ENCODE measurements at places on chromosomes 2 and 18.

DNA sequence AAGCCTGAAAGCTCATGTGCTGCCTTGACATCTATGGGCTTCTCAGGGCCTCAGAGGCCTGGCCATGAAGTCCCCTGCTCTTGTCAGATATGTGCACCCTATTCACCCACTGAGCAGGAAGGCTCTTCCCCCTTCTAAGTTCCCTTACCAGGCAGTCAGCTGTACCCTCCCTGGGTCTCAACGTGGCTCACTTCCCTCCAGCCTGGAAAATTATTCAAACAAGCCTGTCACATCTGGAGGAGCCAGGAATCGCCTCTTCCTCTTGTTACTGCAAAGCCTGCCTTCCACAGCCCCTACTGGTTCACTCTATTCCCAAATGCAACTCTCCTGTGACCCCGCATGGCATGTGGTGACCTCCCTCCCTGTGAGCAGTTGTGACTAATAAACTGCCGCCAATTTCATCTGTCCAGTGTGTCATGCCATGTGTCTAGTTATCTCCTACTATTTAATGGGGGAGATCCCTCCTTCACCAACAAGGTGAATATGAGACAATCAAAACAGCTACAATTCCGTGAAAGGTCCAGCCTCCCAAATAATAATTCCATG is 8.4 kb upstream of the SERPINB8 start:
- no peak for DNase-seq

GRCh38 chr2:118013221-118013723 is 598 bp downstream of the CCDC93 start:
- DNase-seq: no peak

GRCh38 chr2:52916981-52917380 is 850.6 kb upstream of the CHAC2 start:
- no peak for DNase-seq

DNA sequence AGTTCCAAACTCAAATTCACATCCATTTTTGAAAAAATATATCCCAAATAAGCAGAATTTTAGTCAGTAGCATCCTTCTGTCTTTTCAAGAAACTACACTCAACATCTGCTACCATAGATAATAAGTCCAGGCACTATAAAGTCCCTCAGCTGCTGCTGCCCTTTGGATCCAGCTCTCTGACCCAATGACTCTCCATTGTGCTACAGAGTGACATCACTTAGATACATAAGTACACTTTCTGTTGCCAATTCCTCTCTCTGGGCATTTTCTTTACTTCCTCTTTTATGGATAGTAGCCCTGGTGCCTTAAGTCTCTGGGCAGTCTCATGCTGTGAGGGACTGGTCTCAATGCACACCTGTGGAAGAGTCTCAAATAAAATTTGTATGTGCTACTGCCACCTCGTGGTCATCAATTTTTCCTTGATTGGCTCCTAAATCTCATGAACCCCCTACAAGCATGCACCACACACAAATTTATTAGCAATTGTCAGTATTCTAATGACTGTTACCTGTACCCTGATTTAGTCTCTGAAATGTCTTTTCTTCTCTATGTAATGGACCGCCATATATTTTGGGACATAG is 219.2 kb downstream of the LRP1B start:
- DNase-seq: no peak

DNA sequence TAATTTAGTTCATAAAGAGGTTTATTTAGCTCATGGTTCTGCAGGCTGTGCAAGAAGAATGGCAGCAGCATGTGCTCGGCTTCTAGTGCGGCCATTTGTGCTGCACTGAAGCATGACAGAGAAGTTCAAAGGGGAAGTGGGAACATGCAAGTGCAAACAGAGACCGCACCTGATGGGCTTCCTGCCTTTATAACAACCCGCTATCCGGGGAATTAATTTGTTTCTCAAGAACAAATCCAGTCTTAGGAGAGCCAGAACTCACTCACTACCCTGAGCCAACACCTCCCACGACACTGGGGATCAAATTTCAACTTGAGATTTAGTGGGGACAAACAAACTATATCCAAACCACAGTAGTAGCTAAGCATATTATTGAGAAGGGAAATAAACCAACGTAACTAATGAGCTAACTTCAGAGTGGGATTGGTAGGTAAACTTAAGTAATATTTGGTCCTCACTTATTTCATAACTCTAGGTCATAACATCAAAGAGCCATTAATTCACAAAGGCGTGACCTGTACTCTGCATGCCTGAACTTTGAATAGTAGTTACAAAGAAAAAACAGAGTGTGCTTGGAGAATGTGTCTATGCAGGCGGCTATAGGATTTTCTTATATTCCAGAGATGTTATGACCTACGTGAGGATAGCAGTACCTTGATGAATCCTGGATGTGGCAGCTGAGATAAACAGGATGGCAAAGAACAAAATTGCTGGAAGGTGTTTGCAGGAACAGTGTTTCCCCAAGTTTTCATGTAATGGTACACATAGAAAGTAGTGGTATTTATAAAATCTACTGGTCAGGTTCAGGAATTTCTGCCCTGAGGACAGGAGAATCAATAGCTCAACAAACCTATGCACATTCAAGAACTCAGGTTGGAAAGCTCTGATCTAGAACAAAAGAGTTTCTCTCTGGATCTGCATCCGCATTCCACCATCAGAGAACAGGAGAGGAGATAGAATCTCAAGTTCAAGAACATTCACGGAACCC is 845.9 kb upstream of the ID2 start:
- DNase-seq: no peak

- no peak for DNase-seq
Observed at GRCh38 chr2:61937098-61937497, 31.6 kb downstream of the COMMD1 start.

- DNase-seq: no peak
Observed at GRCh38 chr18:79493801-79494211, 98.1 kb downstream of the NFATC1 start.

DNA sequence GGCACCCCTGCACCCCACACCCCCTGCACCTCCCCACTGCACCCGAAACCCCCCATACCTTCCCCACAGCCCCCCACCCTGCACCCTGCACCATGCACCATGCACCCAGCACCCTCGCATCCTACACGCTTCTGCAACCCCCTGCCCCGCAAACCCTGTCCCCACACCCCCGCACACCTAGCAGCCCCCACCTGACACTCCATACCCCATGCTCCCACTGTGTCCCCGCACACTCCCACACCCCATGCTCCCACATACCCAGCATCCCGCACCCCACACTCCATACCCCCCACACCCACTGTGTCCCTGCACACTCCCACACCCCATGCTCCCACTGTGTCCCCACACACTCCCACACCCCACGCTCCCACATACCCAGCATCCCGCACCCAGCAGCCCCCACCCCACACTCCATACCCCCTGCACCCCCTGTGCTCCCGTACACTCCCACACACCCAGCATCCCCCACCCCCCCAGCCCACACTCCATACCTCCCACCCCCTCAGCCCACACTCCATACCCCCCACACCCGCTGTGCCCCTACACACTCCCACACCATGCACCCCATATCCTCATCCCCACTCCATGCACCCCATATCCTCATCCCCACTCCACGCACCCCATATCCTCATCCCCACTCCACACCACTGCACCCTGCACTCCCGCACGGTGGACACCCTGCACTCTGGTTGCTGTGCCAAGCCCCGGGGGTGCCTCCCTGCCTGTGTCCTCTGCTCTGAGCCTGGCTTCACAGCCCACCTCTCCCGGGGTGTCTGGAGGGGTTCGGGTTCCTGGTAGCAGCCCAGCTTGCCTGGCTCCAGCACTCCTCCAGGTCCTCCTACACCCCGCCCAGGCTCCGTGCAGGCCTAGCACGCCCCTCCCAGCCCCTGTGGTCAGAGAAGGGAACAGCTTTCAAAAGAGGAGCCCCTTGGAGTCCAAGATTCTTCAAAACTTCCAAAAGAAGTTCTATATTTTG is 93.9 kb upstream of the CTDP1 start:
- DNase-seq: no peak

DNA sequence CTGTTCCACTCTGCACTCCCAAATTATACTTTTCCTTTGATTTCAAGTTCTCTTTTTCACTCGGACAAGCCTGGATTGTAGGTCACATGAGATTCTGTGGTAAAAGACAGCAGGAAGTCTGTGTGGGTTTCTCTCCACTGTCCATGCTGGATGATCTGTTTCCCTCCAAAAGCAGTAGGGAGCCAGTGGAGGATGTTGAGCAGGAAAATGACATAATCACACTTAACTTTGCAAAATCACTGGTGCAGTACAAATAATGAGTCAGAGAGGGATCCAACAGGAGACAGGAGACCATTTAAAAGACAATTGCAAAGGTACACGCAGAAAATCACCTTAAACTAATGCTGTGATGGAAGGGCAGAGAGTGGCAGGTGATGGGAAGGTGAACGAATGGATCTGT is 301.3 kb downstream of the ZNF407 start:
- no peak for DNase-seq

- no peak for DNase-seq
Observed at GRCh38 chr2:240186191-240186725, 45.8 kb upstream of the OTOS start.

DNA sequence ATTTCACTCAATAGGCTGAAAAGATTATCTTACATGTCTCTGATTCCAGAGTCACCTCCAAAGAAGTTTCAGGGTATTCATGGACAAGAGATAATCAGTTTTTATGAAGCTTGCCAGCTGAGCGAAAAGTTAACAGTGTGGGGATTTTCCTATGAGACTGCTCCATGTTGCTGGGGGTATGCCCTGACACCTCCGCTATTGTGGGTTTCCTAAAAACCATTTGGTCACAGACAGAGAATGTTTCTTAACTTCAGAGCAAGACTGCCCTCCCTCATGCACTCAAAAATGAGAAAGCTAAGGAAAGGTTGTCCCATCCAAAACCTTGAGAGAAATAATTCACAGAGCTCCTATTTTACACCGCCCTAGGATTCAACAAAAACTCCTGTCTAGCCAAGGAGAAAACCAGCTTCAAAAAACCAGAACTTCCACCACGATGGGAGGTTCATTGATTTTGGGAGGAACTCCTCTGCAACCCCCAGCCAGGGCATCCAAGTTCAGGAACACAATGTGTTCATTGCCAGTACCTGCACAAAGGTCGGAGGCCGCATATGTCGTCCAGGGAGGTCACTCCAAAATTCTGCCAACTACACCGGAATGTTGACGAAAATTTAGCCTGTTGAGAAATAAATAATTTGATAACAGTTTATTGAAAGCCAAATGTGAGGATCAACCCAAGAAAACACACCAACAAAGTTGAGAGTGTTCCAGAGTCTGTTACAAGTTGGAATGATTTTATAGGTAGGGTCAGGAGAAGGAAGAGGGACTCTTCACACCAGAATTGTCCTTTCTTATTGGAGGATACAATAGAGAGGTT is 104.3 kb downstream of the SP100 start:
- DNase-seq: no peak

DNA sequence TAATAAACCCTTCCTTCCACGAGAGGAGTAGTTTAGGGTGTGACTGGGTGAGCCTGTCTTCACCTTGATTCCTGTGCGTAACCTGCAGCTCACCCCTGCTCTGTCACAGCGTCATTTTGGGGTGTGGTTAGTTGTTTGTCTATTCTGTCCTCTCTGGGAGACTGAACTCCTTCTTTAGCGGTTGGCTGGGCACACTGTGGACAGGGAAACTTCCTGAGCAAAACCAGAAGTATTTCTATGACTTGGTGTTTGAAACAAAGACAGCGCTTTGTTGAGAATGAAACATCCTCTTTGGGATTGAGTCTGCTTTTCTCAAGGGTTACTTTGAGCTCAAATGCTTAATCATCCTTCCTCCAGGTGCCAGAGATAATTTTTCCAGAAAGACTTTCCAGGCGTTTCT is 270.7 kb downstream of the HRH4 start:
- DNase-seq: no peak

DNA sequence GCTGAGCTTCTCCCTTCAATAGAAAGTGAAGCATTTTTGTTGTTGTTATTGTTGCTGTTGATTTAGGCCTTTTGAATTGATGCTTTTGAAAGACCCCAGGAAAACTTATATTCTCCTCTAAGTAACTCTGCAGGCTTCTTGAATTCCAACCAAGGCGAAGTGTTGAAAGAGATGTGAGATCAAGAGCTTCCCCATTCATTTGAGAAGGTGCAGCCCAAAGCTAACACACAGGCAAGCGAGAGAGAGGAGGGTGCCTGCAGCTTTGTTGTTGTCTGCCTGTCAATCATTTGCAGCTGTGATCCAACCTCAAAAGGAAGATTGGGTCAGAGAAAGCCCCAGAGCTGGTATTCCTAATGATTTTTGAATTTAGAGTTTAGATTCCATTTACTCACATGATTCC is 963.6 kb upstream of the CNTNAP5 start:
- no peak for DNase-seq

GRCh38 chr2:24492421-24493279 is 1.6 kb downstream of the NCOA1 start:
- DNase-seq: no peak

- no peak for DNase-seq
Observed at GRCh38 chr2:190849774-190850173, 30.8 kb upstream of the GLS start.

DNA sequence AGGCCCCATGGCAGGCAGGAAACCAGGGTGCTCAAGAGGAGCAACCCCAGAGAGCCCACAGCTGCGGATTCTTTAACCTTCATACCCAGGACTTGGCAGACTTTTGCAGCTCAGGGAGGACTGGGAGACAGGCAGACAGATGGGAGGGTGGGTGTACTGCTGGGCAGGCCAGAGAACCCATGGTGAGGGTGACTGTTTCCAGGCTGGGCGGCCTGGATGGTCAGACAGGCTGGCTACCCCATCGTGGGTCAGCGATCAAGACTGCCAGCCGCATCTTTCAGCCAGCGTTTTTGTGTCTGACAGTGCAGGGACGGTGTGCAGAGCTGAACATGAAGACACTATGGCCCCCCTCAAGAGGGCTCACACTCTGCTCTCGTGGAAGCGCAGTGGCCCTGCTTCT is 82.2 kb downstream of the MARCO start:
- no peak for DNase-seq

DNA sequence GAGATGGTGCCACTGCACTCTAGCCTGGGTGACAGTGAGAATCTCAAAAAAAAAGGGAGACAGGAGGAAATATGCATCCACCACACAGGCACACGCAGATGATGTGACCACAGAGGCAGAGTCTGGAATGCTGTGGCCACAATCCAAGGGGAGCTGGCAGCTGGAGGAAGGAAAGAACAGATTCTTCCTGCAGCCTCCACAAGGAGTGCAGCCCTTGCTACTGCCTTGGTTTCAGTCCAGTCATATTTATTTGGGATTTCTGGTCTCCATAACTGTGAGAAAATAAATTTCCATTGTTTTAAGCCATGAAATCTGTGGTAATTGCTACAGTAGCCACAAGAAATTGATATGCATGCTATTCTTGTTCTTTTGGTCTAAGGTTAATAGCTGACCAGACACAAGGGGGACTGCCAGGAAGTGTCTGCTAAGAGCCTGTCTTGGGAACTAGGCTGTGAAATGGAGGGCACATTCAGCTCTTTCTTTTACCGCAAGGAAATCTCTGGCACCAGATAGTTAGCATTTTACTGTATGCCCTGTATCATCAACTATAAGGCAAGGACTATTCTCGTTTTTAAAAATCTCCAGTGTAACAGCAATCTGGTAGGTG is 133.1 kb upstream of the SEC11C start:
- no peak for DNase-seq

GRCh38 chr2:216188559-216188850 is 79.4 kb downstream of the XRCC5 start:
- no peak for DNase-seq

- no peak for DNase-seq
Observed at GRCh38 chr2:88451811-88452564, 505 bp downstream of the FOXI3 start.

GRCh38 chr18:79528846-79529245 is 133.1 kb downstream of the NFATC1 start:
- DNase-seq: peak; percentile 14
